Activated CD8-positive, alpha-beta memory T cell treated with anti-CD3 and anti-CD28 coated beads for 4 hours (primary cell): ENCODE measurements at places on chromosomes 2 and 18.

GRCh38 chr2:64311948-64312621 lies 141.9 kb upstream of the LGALSL start:
- DNase-seq = no peak

DNA sequence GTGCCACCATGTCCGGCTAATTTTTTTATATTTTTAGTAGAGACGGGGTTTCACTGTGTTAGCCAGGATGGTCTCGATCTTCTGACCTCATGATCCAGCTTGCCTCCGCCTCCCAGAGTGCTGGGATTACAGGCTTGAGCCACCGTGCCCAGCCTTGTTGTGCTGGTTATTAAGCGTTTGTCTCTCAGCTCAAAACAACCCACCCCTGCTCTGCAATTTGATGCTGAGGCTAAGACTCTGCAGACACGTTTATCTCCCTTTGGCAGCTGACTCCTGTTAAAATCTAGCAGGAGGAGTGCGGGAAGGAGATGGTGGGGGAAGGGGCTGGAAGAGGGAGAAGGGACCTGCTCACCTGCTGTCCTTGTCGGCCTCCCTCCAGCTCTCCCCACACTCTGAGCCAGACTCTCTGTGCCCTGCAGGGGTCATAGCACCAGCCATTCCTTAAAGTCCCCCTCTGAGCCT lies 29.9 kb upstream of the IMPA2 start:
- DNase-seq = no peak

- DNase-seq = no peak
Measured at GRCh38 chr18:13477147-13477683, 249.1 kb downstream of the FAM210A start.

GRCh38 chr2:203637471-203638167 lies 68.8 kb upstream of the CD28 start:
- DNase-seq = no peak

GRCh38 chr2:9268301-9269080 lies 61.9 kb downstream of the ASAP2 start:
- no peak for DNase-seq

GRCh38 chr2:102470168-102470567 lies 2.9 kb upstream of the SLC9A4 start:
- no peak for DNase-seq
